B cell (primary cell): ENCODE measurements at places on chromosomes 7 and 10. TPM values are rescaled to one million over a fixed set of nuclear protein-coding genes. Genes with fewer than 3 reads are reported as not detected.

DNA sequence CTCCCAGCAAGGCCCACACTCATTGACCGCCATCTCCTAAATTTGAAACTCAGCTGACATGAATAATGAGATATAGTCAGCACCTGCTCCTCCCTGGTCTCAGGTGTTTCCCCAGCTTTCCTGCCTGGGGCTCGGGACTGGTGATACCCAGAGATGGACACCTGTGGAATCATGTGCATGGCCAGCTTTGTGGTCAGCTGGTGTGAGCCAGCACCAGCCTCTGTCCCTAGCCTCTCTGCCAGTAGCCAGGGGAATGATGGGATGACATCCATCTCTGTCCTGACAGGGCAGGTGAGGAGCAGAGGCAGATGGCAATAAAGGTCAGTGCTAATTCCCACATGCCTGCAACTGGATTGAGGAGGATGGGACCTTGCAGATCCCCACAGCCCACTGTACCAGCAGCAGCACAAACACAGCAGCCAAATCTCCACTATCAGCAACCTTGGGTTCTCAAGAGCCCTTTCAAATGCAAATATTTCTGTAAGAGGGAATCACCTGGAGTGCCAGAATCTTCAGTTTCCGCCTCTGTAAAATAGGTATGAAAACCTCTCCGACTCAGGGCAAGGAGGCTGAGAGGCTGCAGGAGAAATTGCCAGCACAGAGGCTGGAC lies 329.2 kb upstream of the ZMIZ1 start:
- H3K4me1 ChIP-seq: no peaks in the 10 kb centered on the region
- H3K4me3 ChIP-seq: no peak overlapping the region
- no peak for DNase-seq
- H3K27me3 ChIP-seq: no peaks in the 10 kb centered on the region
- no peak overlapping the region for H3K27ac ChIP-seq

GRCh38 chr10:86083664-86084175 lies 282.9 kb downstream of the GRID1 start:
- peaks cover 2% of the 10 kb centered on the region for H3K27me3 ChIP-seq
- H3K4me3 ChIP-seq: no peak overlapping the region
- no peak for DNase-seq
- H3K4me1 ChIP-seq: no peaks in the 10 kb centered on the region
- no peaks in the 10 kb centered on the region for H3K36me3 ChIP-seq
- H3K27ac ChIP-seq: no peak overlapping the region

BRAT1 gene
- total RNA-seq: 36.8 and 40.7 TPM in 2 replicates

GRCh38 chr7:66296001-66296521 lies 90.9 kb downstream of the TPST1 start:
- H3K27ac ChIP-seq: no peak overlapping the region
- peaks cover 3% of the 10 kb centered on the region for H3K4me1 ChIP-seq
- peaks cover 1% of the 10 kb centered on the region for H3K36me3 ChIP-seq

VOPP1 gene
- 256 and 267 TPM in 2 replicates for total RNA-seq

DEPP1 gene
- not detected in 2 replicates for total RNA-seq

PRPS1L1 gene
- not detected in 2 replicates for total RNA-seq

GRCh38 chr7:82823073-82823472 lies 339.6 kb downstream of the PCLO start:
- no peak for DNase-seq
- no peaks in the 10 kb centered on the region for H3K4me1 ChIP-seq
- H3K27ac ChIP-seq: no peak overlapping the region
- H3K4me3 ChIP-seq: no peak overlapping the region

DNA sequence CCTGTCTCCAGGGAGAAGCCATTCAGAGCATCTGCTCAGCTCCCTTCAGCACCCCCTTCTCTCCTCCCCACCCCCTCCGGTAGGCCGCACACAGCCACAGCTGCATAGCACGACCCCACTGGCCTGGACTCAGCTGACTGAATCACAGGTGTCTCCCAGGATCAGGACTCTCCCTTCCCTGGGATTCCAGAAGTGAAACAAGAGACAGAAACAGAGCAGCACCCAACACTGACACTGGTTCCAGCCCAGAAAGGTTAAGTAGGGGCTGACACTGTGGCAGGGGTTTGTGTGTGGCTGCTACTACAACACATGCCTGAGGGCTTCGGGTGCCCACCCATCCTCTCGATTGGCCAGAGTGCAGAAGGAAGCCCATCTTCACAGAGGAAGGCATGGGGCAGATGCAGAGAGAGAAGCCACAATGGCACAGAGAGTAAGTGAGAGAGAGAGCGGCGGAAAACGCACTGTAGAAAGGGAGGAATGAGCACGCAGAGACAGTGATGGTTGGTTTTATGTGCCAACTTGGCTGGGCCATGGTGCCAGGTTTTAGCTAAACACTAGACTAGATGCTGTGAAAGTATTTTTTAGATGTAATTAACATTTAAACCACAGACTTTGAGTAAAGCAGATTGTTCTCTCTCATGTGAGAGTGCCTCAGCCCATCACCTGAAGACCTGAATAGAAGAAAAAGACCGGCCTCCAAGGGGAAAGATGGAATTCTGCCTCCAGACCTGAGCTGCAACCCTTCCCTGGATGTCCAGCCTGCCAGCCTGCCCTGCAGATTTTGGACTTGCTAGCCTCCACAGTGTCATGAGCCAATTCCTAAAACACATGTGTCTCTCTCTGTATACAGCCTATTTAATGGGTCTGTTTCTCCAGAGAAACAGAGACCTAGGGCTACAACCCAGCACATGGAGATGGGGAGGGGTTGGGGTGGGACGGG lies 107.5 kb downstream of the GRB10 start:
- H3K4me1 ChIP-seq: no peaks in the 10 kb centered on the region
- no peaks in the 10 kb centered on the region for H3K36me3 ChIP-seq
- H3K27ac ChIP-seq: no peak overlapping the region
- no peak overlapping the region for H3K4me3 ChIP-seq
